ENCODE measurements at places on chromosomes 16 and 17. TPM values are rescaled to one million over a fixed set of nuclear protein-coding genes. Genes with fewer than 3 reads are reported as not detected.

Gene RAB11FIP4
- polyA plus RNA-seq: 28.7 TPM

Gene DHRS7C
- polyA plus RNA-seq: not detected

Gene GAST
- polyA plus RNA-seq: not detected

Gene TPSD1
- polyA plus RNA-seq: not detected

Gene SDR42E1
- 1.2 TPM for polyA plus RNA-seq

Gene OR1A2
- not detected for polyA plus RNA-seq

Gene DYNLRB2
- not detected for polyA plus RNA-seq

Gene OTOA
- polyA plus RNA-seq: not detected

Gene HIC1
- polyA plus RNA-seq: 1.5 TPM

Gene SEC14L5
- polyA plus RNA-seq: not detected

Gene FKBP10
- 0.40 TPM for polyA plus RNA-seq

Gene PYY
- polyA plus RNA-seq: 0.19 TPM
